ENCODE measurements at places on chromosomes 13 and 19. TPM values are rescaled to one million over a fixed set of nuclear protein-coding genes. Genes with fewer than 3 reads are reported as not detected.
A peak's percentile ranks its signal among the peaks of the same experiment; 100 is the strongest.

- peak; percentile 99 for DNase-seq
Observed at GRCh38 chr19:38173291-38174041, 50.6 kb downstream of the DPF1 start.

DNA sequence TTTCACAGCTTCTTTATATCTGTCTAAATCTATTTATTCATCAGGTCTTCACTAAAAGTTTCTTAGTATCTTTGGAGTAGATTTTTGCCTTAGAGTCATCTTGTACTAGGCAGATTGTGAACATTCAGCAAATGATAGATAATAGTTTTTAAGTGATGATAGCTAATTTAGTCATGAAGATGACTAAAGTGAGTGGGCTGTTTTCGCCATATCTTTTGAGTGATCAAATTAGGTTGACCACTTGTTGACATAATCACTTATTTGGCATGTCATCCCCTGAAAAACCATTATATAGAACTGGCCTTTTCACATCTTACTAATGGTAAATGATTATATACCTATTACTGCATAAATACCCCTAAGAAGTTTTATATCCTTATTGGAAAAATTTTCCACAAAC is 999.2 kb downstream of the PCDH17 start:
- DNase-seq, result no peak

- no peak for DNase-seq
Observed at GRCh38 chr19:28486926-28487325, 726.0 kb downstream of the UQCRFS1 start.

DNA sequence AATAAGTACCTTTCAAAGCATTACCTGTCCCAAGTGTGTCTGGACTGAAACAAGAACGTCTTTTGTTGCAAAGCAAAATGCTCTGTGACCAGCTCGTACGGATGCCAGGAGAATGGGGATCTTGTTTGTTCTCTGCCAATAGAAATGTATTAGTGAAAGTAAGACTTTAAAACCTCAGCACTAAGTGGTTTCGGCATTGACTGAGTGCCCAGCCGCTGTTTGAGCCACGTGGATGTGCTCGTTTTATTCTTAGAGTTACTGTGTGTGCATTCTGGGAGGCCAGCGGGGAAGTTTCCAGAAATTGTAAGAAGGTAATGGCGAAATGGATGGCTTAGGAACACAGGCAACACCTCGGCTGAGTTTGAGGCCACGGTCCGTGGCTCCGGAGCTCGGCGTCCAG is 117.1 kb upstream of the USP29 start:
- DNase-seq, result no peak

The CD22 gene
- total RNA-seq, result 2.2 TPM

The PPM1N gene
- 2.4 TPM for total RNA-seq

- peak; percentile 50 for DNase-seq
Observed at GRCh38 chr13:32938907-32939306, 77.3 kb upstream of the KL start.

The ZNF208 gene
- total RNA-seq, result 1.5 TPM

DNA sequence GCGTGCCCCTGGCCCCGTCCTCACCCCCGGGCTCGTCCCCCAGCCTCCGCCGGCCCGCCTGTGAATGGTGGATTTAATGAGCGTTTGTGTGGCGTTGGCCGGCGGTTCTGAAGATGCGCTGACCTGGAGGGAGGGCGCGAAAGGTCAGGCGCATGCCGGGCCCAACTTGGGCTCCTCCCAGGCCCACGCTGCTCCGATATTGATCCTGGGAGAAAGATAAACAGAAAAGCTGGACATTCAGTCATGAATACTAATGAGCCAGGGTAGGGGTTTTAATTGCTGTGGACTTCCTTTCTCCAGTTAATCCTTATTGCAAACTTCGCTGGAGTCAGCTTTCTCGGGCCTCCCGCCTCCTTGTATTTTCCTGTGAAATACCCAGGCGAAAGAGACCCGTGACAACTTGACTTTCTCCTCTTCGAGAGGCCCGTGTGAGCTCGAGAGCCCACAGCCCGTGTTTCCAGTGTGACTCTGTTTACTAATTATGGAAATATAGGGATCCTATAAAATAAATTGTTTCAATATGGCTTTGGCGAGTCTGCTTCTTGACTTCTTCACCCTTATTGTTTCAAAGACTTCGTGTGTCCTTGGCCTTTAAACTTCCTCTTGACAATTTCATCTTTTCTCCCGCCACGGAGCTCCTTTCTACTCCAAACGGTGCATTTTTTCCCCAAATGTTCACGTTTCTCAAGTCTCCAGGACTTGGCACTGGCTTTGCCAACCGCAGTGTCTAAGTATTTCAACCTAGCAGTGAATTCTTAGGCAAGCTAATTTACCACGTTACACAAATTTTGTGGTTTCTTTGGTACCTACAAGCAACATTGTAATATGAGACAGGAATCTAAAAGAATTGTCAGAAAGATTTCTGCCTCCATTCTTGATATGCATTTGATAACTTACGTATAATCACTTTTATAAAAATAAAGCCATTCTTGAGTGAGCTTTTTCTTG is 10.5 kb downstream of the ZIC2 start:
- DNase-seq, result no peak

The DIAPH3 gene
- 33.6 TPM for total RNA-seq

The PRR22 gene
- total RNA-seq, result 2.9 TPM

The C3 gene
- 1.1 TPM for total RNA-seq

- no peak for DNase-seq
Observed at GRCh38 chr19:49387936-49388372, at the start of gene KASH5. Gene KASH5 (plus strand): TSS chr19:49388249. CDS start chr19:49390884, 2,635 bp downstream.

GRCh38 chr19:2665103-2665502 is 37.4 kb downstream of the GNG7 start:
- DNase-seq, result no peak

The LILRB5 gene
- total RNA-seq, result not detected

- no peak for DNase-seq
Observed at GRCh38 chr13:60356970-60357369, 40.0 kb upstream of the TDRD3 start.

- DNase-seq, result peak; percentile 55
Observed at GRCh38 chr19:39506944-39507714, 7.8 kb upstream of the SELENOV start.

- DNase-seq, result no peak
Observed at GRCh38 chr13:57925250-57925649, 293.7 kb downstream of the PCDH17 start.

DNA sequence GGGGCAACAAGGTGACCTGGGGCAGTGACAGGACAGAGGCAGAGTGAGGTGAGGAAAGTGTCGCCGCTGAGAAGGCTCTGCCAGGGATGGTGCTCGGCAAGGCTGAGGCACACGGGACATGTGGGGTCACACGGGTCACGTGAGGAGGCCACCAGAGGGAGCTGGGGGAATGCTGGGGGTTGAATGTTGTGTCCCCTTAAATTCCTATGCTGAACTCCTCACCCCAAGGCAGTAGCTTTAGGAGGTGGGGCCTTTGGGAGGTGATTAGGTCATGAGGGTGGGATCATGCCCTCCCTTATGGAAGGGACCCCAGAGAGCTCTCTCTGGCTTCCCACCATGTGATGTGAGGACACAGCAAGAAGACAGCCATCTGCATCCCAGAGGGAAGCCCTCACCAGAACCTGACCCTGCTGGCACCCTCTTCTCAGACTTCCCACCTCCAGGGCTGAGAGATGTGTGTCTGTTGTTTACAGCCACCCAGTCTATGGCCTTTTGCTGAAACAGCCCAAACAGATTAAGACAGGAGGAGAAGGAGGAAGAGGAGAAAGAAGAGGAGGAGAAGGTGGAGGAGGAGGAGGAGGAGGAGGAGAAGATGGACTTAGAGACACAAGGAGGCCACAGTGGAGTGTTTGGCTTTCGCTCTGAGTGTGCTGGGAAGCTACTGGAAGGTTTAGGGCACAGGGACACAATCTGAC is 35.4 kb downstream of the RFX2 start:
- no peak for DNase-seq

DNA sequence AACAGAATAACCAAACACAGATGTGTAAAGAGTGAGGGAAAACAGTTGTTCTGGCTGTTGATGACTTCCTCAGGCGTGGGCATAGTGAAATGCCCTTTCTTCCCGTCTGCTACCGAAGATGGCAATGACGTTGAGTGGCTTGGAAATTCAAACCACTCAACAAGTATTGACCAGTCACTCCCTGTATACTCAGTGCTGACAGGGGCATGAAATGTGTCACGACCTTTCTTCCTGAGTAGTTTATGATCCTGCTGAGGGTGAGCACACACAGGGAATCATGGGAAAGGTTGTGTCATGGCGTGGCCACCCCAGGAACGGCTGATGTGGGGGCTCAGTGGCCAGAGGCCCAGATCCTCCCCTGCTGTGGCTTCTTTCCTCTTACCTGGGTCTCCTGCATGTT is 87.8 kb upstream of the C1QTNF9B start:
- DNase-seq, result no peak

The ZNF560 gene
- not detected for total RNA-seq

The REXO1 gene
- total RNA-seq, result 9.0 TPM

DNA sequence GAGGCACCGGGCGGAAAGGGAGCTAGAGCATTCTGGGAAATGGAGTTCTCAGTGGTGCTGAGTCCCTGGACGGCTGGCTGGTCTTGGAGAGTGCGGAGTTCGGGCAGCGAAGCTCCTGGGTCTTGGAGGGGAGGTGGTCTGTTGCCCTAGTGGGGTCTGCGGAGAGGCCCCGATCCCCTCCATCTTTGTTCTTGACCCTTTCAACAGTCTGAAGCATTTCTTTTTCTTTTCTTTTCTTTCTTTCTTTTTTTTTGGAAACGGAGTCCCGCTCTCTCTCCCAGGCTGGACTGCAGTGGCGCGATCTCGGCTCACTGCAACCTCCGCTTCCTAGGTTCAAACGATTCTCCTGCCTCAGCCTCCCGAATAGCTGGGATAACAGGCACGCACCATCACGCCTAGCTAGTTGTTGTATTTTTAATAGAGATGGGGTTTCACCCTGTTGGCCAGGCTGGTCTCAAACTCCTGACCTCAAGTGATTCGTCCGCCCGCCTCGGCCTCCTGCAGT is 440 bp upstream of the SYMPK start:
- no peak for DNase-seq

- no peak for DNase-seq
Observed at GRCh38 chr13:101977475-101977874, 424.4 kb downstream of the FGF14 start.

DNA sequence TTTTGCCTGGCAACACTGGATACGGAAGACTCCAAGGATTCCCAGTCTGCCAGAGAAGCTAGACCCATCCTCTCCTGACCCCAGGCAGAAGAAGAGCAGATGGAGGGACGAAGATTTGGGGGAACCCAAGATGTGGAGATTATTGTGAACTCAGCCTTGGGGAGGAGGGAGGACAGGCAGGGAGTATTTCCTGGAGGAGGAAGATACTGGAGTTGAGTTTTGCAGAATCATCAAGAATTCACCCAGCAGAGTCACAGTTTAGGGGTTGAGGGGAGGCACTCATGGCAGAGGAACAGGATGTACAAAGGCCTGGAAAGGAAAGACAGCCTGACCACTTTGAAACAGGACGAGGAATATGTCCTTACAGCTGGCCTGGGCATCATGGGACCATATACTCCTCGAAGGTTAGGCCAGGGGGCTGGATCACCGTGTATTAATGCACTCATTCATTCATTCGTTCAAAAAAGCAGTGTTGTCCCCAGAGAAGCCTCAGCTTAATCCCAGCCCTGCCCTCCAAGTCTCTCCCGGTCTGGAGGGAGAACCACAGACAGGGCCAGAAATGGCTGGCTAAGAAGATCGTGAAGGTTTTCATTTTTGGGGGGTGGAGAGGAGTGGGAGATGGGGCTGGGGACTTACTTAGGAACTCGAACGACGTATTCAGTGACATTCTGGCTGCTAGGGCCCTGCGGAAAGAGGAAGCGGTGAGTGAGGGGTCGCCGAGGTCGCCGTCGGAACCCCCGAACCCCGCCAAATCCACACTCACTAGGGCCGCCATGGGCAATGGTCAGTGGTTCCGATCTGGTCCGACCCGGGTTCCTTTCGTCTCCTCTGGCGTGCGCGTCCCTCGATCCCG is 517 bp downstream of the GTF2F1 start:
- no peak for DNase-seq

DNA sequence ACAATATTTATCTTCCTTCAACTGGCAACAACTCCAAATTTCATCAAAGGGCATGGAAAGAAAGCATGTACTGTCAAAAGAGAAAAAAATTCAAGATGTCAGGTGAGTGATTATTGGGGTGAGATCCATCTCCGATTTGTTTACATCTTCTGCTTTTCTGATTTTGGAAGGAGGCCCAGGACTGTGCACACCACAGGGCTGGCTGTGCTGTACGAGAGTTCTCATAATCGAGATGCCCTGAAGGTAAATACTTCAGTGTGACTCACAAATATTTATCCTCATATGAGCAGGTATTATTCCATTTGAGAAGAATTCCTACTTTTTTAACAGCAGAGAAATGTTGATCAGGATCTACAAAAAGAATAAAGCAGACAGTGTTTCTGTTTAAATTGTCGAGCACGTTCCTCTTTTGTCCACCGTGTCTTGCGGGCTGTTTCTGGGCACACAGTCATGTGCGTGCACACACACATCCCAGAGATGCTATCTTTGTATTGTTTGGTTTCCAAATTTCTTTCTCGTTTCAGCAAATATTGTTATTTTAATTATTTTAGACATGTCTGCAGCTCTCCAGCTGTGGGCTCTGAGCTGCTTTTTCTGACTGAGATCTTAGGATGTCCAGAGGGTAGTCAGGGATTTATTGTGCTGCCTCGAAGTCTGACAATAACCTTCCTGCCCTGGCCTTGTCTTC is 103.8 kb downstream of the KL start:
- no peak for DNase-seq

The GJB6 gene
- total RNA-seq, result not detected

The SIGLEC12 gene
- not detected for total RNA-seq

The KLK3 gene
- total RNA-seq, result not detected

The LGALS14 gene
- not detected for total RNA-seq

The OSCAR gene
- total RNA-seq, result 1.5 TPM

The COX7A1 gene
- total RNA-seq, result not detected

- DNase-seq, result no peak
Observed at GRCh38 chr13:31755211-31755610, 15.9 kb downstream of the RXFP2 start.

DNA sequence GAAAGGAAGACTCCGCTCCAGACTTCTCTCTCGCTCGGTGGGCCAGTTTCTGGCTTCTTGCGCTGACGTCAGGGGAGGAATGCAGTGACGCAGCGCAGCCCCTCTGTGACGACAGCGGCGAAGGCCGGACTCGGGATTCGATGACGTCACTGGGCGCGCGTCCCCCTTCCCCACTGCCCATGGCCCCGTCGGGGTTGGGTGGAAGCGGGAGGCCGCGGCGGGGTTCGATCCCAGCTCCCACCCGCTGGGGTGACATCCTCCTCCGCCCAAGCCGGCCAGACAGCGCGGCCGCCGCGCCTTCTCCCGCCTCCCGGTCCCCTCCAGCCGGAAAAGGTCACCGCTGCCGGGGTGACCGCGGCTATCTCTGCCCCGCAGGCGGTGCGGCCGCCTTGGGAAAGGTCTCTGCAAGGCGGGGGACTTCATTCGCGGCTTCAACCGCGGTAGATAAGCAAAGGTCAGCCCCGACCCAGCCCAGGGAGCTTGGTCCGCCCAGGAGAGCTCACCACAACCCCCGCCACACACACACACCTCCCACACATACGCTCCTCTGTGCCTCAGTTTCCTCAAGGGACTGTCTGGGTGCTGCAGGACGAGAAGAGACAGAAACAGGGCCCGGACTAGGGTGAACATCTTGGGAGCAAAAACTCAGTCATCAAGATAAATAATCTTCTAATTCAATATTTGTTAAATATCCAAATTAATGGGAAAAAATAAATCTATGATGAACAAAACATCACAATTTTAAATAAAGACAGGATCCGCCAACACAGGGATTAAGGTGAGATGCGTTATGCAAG is 844 bp upstream of the RFX1 start:
- DNase-seq, result no peak

The BSG gene
- total RNA-seq, result 746 TPM

The FAM124A gene
- not detected for total RNA-seq

GRCh38 chr13:40432018-40432978 is 234.1 kb downstream of the FOXO1 start:
- DNase-seq, result no peak

The ZNF471 gene
- total RNA-seq, result 1.6 TPM
